Amniotic stem cell (primary cell): ENCODE measurements at places on chromosomes 1 and 21.

GRCh38 chr1:178155481-178156255, 61.8 kb downstream of the RASAL2 start:
- DNase-seq = no peak

GRCh38 chr1:200323856-200324400, 85.9 kb downstream of the ZNF281 start:
- DNase-seq = no peak

GRCh38 chr1:53521924-53522552, 62.8 kb downstream of the DMRTB1 start:
- DNase-seq = no peak

DNA sequence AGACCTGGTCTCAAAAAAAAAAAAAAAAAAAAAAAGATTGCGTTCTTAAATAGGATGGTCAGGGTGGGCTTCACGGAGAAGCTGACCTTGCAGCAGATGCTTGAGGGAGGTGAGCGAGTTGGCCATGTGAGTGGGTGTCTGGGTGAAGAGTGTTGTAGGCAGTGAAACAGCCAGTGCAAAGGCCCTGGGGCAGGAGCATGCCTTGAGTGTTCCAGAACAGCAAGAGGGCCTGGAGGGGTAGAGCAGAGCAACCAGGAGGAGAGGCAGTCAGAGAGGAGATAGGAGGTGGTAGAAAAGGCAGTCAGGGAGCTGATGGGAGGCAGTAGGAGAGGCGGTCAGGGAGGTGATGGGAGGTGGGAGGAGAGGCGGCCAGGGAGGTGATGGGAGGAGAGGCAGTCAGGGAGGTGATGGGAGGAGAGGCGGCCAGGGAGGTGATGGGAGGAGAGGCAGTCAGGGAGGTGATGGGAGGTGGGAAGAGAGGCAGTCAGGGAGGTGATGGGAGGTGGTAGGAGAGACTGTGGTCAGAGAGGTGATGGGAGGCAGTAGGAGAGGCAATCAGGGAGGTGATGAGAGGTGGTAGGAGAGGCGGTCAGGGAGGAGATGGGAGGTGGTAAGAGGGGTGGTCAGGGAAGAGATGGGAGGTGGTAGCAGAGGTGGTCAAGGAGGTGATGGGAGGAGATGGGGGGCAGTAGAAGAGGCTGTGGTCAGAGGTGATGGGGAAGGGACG, 20.2 kb upstream of the PADI6 start:
- DNase-seq = no peak

- no peak for DNase-seq
Measured at GRCh38 chr1:26384076-26384475, 11.5 kb upstream of the ZNF683 start.

GRCh38 chr1:27285274-27285660, 36.7 kb upstream of the TMEM222 start:
- no peak for DNase-seq

DNA sequence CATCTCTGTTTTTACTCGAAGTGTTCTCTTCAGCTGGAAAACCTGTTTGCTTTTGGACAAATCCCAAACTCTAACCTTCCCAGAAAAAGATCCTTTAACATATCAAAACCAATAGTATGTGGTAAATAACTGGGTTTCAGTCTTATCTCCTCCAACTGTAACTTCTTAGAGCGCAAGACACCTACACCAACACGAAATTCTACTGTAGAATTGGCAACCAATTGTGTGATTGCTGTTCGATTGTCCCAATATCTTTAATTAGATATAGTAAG, 5.8 kb upstream of the MPZL1 start:
- no peak for DNase-seq

GRCh38 chr1:54168206-54168965, 15.6 kb upstream of the CDCP2 start:
- DNase-seq = no peak

- no peak for DNase-seq
Measured at GRCh38 chr1:160774886-160775719, 20.9 kb upstream of the LY9 start.

DNA sequence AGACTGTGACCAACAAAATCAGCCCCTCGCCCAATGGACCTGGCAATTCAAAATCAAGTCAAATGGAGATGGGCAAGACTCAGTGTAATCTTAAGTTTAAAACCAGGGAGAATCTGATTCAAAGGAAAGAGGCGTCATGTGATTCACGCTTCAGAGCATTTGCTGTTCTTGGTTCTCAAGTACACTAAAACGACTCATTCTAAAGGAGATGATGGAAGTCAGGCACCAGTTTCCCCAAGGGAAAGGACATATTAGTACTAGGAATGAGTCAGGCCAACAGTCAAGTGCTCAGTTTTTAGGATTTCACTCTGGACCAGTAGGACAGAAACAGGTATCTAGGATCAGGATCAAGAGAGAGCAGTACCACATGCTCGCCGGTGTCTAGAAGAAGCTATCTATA, 429.6 kb downstream of the PLPP3 start:
- no peak for DNase-seq

- no peak for DNase-seq
Measured at GRCh38 chr1:172946814-172947507, 103.8 kb downstream of the TNFSF18 start.

GRCh38 chr1:202203238-202204039, 9.8 kb downstream of the LGR6 start:
- no peak for DNase-seq

DNA sequence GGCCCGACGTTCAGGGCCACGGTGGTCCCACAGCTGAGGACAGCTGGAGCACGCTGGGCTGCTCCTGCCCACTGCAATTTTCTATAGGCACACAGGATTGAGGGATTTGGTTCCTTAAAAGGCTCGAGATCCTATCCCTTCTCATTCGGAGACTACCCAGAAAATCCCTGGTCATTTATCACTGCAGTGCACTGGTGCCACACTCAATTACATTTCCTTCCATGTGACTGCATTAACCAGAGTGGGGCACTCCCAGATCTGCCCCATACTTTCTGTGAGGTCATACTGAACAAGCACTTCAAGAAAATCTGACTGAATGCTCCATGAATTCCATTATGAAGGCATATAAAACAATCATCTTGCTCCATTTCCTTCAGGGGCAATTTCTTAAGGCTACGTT, 49.8 kb upstream of the KCNE1 start:
- DNase-seq = no peak

DNA sequence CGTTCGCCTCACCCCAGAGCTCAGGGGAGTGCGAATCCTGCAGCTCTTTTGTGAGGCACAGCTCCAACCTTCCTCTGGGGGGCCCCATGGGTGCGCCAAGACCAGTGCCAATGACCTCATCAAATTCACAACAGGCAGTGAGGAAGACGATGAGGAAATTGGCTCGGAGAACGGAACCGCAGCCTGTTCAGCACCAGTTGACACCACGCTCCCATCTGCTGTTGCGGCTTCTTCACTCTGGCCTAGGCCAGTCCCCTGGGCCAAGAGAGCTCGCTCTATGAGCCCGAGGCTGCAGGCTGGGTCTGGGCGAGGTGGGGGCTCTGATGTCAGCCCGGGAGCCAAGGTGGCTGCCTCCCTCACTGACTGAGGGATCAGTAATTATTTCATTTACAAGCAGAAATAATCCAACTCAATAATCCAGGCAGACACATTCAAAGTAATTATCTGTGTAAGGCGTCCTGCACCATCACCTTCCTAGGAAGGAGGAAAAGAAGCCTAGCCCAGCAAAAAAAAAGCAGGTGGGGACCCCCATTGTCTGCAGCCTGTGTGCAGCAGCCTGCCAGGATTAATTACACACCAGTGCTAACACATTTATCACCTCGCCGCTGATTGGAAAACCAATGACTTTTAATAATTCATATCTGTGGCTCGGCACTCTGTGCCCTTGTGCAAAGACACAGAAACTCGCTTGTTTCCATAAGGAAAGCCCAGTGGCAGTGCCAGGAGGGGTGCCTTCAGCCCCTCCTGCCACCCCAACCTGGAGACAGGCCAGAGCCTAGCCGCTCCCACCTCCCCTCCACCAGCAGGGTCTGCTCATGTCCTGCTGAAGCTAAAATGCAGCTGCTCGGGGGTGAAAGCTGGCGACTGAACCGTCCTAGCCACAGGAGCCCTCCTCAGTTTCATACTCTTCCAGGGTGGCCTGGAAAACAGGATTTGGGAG, 1.9 kb downstream of the PLEKHA6 start:
- DNase-seq = no peak

DNA sequence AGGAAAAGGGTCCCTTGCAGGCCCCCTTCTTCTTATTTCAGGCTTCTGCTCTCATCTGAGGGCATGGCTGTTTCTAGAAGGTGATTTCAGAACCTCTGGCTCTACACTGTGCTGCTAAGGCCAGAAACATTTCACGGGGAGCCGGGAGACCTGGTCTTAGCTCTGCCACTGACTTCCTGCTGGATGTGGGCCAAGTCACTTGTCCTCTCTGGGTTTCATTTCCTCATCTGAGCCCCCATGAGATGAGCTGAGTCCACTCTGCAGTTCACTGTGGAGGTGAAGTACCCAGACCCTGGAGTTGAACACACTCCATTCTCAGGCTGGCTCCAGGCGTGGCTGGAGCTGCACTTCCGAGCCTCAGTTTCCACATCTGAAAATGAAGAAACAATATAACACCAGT, 2.1 kb downstream of the PADI1 start:
- DNase-seq = no peak

DNA sequence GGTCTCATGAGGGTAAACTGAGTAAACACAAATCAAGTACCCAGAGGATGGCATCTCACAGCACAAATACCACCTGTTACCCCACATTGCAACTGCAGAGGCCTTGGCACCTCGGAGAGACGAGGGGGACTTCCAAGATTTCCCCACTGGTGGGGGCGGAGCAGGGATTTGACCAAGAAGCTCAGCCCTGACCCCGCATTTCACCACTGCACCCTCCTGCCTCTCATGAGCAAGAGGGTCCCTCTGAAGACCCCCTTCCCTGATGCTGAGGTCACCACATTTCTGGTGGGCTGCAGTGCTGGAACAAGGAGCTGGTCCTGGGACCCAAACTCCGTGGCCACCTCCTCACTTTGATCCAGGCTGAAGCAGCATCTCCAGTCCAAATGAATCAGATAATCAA, 342.4 kb downstream of the NPHP4 start:
- DNase-seq = no peak

- no peak for DNase-seq
Measured at GRCh38 chr21:35149698-35150097, 100.6 kb upstream of the RUNX1 start.
